ENCODE measurements at places on chromosomes 12 and 14.

DNA sequence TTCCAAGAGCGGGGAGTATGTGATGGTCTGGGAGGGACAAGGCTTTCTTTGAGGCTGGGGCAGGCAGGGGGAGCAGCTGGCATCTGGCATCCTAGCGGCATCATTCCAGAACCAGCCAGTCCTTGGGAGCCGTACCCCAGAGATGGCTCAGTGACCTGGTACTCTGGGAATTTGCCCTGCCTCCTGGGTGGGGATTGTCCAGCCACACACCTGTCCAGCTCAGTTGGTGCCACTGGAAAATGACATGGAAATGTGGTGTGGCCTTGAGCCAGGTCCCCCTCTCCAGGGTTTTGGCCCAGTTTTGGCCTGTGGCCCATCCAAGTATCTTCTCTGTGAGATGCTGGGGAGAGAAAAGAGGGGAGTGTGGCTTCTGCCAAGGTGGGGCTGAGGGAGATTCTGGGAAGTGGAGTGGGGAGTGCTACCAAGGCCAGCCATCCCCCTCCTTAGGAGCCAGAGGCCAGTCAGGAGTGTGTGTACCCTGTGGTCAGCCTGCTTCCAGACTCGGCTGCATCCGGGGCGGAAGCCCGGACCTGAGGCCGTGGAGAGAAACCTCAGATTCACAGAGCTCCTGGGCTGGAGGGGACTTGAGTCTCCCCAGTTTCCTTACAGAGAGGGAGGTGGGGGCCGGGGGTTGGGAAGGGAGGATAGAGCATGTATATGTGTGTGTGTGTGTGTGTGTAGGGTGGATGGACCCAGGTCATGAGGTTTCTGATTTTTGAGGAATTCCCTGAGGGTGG, 14.7 kb upstream of the KRT80 start:
- no peak overlapping the region for H3K4me3 ChIP-seq
- H3K4me1 ChIP-seq, result peaks cover 9% of the 10 kb centered on the region

- H3K27ac ChIP-seq, result no peak overlapping the region
- H3K36me3 ChIP-seq, result no peaks in the 10 kb centered on the region
- H3K27me3 ChIP-seq, result no peaks in the 10 kb centered on the region
- no peaks in the 10 kb centered on the region for H3K4me1 ChIP-seq
- no peak for DNase-seq
Observed at GRCh38 chr12:14993117-14993516, 20.3 kb downstream of the PDE6H start.

- peak overlapping the region; percentile 19 for H3K27ac ChIP-seq
- peaks cover 19% of the 10 kb centered on the region for H3K4me1 ChIP-seq
- peak; percentile 8 for DNase-seq
- no peaks in the 10 kb centered on the region for H3K27me3 ChIP-seq
- peak overlapping the region; percentile 0 for H3K4me3 ChIP-seq
Observed at GRCh38 chr12:82857276-82857675, 170.6 kb downstream of the TMTC2 start.

DNA sequence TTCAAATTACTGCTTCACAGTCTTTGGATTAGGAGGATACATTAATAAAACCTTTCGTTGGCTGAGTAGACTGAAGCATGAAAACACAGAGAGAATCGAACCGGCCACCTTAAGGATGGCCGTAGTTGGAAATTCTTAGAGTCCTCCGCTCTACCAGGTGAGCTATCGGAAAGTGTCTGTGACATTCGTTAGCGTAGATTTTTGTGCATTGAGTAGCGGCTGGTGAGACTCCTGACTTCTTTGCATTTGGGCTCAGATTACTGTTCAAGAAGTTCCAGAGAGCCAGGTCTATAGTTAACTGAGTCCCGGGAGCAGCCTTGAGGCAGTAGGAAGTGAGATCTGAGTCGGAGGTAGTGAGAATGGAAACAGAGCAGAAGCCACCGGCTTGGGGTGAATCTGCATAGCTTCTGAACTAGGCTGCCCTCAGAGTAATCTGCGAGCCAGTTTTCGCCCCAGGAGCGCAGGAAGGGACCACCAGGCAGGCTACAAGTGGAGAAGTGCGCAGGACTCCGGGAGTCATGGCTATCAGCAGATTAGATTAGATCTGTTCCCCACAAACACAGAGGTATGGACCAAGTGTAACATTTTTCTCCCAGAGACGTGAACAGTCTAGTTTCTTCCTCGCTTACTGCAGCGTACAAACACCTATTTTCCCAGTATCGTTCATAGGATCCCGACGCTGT, 11.0 kb downstream of the OR6S1 start:
- H3K4me1 ChIP-seq, result peaks cover 48% of the 10 kb centered on the region
- H3K36me3 ChIP-seq, result peaks cover 9% of the 10 kb centered on the region

- H3K4me1 ChIP-seq, result no peaks in the 10 kb centered on the region
- no peak for DNase-seq
- H3K36me3 ChIP-seq, result no peaks in the 10 kb centered on the region
- H3K27me3 ChIP-seq, result peaks cover 32% of the 10 kb centered on the region
- H3K27ac ChIP-seq, result no peak overlapping the region
- no peak overlapping the region for H3K4me3 ChIP-seq
Observed at GRCh38 chr12:4938900-4939299, 29.2 kb downstream of the KCNA1 start.

DNA sequence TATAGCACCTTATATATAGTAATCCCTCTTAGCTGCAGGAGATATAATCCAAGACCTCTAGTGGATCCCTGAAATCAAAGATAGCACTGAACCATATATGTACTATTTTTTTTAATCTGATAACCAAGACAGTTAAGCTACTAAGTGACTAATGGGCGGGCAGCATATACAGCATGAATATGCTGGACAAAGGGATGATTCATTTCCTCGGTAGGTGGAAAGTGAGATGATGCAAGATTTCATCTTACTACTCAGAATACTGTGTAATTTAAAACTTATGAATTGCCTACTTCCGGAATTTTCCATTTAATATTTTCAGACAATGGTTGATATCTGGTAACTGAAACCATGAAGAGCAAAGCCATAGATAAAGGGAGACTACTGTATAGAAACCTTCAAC, 36.2 kb downstream of the PRMT8 start:
- H3K36me3 ChIP-seq, result peaks cover 8% of the 10 kb centered on the region
- H3K4me3 ChIP-seq, result no peak overlapping the region
- no peaks in the 10 kb centered on the region for H3K4me1 ChIP-seq
- H3K27ac ChIP-seq, result no peak overlapping the region
- no peaks in the 10 kb centered on the region for H3K27me3 ChIP-seq

GRCh38 chr14:53979747-53980642, 23.4 kb upstream of the BMP4 start:
- no peak for DNase-seq
- no peak overlapping the region for H3K4me3 ChIP-seq
- H3K27ac ChIP-seq, result no peak overlapping the region
- peaks cover 5% of the 10 kb centered on the region for H3K36me3 ChIP-seq
- no peaks in the 10 kb centered on the region for H3K27me3 ChIP-seq

DNA sequence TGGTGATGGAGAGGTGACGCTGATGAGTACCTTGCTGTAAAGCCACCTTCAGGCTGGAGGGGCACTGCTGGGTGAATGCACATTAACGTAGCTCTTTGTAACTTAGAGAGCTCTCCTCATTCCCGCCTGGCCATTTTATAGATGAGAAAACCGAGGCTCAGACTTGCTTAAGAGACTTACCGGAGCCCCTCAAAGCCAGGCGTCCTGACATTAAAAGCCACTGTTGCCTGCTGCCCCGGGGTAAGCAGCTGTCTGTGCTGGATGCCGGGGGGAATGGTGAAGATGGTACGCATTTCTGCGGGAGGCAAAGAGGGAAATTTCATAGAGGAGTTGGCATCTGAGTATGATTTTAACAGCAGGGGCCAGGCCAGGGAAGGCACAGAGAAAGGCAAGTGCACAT, 49.6 kb upstream of the VRK1 start:
- H3K36me3 ChIP-seq, result no peaks in the 10 kb centered on the region
- H3K27me3 ChIP-seq, result peaks cover 7% of the 10 kb centered on the region
- H3K4me1 ChIP-seq, result peaks cover 9% of the 10 kb centered on the region
- no peak overlapping the region for H3K4me3 ChIP-seq
- H3K27ac ChIP-seq, result peak overlapping the region; percentile 67

GRCh38 chr12:47577206-47577989, 128.4 kb downstream of the RPAP3 start:
- H3K4me1 ChIP-seq, result peaks cover 17% of the 10 kb centered on the region
- no peaks in the 10 kb centered on the region for H3K36me3 ChIP-seq
- DNase-seq, result no peak
- H3K4me3 ChIP-seq, result no peak overlapping the region
- H3K27me3 ChIP-seq, result no peaks in the 10 kb centered on the region
- H3K27ac ChIP-seq, result no peak overlapping the region

DNA sequence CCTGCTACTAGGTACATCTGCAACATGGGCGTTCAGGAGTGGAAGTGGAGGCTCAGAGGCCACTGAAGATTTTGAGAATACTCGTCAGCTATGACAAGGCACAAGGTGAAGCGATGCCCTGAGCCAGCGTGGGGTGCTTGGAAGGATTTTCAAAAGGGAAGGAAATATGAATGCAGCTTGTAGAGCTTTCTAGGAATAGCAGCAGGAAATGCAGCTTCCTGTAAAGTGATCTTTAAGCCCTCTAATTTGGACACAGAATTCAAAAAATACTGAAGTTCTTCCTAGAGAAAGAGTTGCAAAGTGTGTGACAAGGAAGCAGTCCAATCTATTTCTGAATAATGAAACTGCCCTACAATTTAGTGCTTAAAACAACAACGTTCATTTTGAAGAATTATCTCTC, 13.2 kb upstream of the C1S start:
- no peak overlapping the region for H3K4me3 ChIP-seq
- no peak for DNase-seq
- H3K27ac ChIP-seq, result no peak overlapping the region
- no peaks in the 10 kb centered on the region for H3K4me1 ChIP-seq
- peaks cover 12% of the 10 kb centered on the region for H3K27me3 ChIP-seq

- H3K4me1 ChIP-seq, result no peaks in the 10 kb centered on the region
- peaks cover 13% of the 10 kb centered on the region for H3K27me3 ChIP-seq
- no peak within 1 kb of the TSS for H3K27ac ChIP-seq
- no peak within 1 kb of the TSS for H3K4me3 ChIP-seq
- DNase-seq, result no peak
- no peaks in the 10 kb centered on the region for H3K36me3 ChIP-seq
Observed at GRCh38 chr12:8156845-8157244, at the start of gene ZNF705A. TSS of gene ZNF705A (plus strand) at chr12:8157015. CDS start at chr12:8172626, 15,611 bp downstream.

DNA sequence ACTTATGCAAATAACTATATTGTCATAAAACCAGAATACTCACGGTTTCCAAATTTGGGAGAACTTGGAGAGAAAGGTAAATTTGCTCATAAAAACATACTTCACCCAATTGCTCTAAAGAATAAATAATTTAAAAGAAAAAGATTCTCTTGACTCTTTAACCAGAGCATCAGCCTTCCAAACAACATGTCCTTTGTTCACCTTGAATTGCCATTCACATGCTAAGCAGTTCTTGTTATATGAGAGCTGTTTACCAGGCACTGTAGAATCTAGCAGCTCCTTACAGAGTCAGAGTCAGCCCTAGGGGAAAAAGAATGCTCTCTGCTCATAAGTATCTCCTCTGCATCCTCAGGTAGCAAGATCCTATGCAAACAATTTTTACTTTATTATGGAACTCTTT, 10.2 kb downstream of the SLCO1A2 start:
- no peak for DNase-seq
- peaks cover 8% of the 10 kb centered on the region for H3K4me1 ChIP-seq
- no peak overlapping the region for H3K4me3 ChIP-seq
- no peak overlapping the region for H3K27ac ChIP-seq

DNA sequence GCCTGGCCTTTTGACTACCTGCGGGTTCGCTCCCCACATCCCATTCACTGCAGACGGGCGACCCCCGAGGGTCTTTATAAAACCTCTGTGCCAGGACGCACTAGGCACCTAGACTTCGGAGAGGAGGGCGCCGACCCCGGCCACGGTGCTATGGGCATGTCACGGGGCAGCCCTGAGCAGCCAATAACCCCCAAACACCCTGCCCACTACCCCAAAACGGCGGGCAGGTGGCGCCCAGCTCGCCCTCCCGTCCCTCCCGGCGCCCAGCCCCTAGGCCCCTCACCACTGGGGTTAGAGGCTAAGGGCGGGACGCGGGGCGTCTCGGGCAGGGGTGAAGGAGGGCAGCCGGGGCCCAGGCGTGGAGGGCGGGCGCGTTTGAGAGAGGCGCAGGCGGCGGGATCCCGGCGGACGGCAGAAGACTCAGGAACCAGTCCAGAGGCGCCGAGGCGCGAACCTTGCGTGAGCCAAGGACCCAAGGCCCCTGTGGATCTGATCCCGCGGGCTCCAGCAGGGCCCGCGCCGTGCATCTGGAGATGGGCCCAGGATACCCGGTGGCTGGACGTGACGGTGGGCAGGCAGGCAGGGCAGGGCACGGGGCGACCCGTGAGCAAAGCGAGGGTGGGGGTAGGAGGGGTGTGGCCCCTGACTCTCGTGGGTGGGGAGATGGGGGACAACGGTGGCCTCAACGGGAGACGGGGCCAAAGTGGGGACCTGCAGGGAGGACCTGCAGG, 11.1 kb downstream of the KRT85 start:
- no peak overlapping the region for H3K27ac ChIP-seq
- H3K4me1 ChIP-seq, result no peaks in the 10 kb centered on the region
- no peaks in the 10 kb centered on the region for H3K36me3 ChIP-seq

- no peak for DNase-seq
- no peak overlapping the region for H3K4me3 ChIP-seq
- H3K4me1 ChIP-seq, result no peaks in the 10 kb centered on the region
- H3K27me3 ChIP-seq, result no peaks in the 10 kb centered on the region
- no peak overlapping the region for H3K27ac ChIP-seq
- H3K36me3 ChIP-seq, result no peaks in the 10 kb centered on the region
Observed at GRCh38 chr12:78835493-78835892, 29.1 kb upstream of the SYT1 start.

DNA sequence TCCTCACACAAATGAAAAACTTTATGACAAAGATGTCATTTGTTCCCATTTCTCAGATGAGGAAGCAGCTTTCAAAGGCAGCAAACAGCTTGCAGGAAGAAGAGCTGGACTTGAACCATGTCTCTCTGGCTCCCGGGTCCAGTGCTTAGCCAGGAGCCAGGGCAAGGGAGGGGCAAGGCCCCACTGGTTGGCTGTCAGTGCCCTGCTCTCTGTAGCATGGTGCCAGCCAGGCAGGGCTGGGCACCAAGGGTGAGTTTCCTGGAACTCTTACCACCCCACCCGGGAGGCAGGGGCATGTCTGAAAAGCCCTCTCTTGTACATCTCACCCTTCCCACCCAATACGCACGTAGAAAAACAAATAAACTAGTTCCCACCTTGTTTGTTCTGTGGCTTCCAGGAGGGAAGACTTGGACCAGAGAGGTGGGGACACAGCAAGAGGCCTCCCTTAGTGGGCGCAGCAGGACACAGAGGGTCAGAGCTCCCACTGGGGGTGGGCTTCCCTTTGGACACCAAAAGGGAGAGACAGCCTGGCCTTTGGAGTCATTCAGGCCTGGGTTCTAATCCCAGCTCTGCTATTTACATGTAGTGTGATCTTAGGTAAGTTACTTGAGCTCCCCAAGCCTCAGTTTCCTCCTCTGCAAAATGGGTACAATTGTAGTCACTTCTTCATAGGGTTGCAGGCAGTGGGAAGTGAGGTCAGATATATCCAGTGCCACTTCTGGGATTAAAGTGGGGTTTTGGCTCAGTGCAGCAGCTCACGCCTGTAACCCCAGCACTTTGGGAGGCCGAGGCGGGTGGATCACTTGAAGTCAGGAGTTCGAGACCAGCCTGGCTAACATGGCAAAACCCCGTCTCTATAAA, 17.2 kb downstream of the TRPV4 start:
- no peak overlapping the region for H3K27ac ChIP-seq
- no peak for DNase-seq
- peaks cover 13% of the 10 kb centered on the region for H3K4me1 ChIP-seq
- no peaks in the 10 kb centered on the region for H3K36me3 ChIP-seq
- H3K4me3 ChIP-seq, result no peak overlapping the region
- no peaks in the 10 kb centered on the region for H3K27me3 ChIP-seq

All from neural crest cell (in vitro differentiated cells).